ENCODE measurements at places on chromosomes 7 and 10.

GRCh38 chr7:128783143-128783861 is 7.7 kb upstream of the OPN1SW start:
- DNase-seq: peak; percentile 45

GRCh38 chr7:35825974-35826373 is 25.1 kb downstream of the SEPTIN7 start:
- DNase-seq: no peak

GRCh38 chr7:142280263-142280662 is 22.4 kb upstream of the PRSS58 start:
- no peak for DNase-seq

DNA sequence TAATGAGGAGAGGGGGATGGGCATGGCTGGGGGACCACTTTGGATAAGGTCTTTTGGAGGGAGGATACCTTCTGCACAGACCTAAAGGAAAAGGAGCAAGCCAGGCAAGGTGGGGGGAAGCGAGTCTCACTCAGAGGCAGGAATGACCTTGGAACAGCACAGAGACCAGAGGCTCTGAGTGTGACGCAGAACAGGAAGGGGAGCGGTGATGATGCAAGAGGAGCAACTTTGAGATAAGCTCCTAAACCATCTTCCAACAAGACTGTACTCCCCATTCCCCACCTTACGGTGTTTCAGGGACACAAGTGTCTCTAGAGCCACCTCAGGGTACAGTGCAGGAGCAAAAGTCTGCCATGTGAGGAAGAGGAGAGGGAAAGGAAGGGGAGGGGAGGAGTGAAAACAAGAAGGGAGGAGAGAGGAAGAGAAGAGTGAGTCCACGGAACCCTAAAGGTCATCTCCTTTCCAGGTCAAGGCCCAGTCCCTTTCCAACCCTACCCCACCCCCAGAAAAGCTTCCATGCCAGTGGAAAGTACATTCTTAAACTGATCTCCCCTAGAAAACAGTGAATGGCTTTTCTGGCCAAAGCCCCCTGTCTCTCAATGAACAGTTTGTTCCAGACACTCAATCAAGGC is 54.1 kb downstream of the JAZF1 start:
- no peak for DNase-seq

DNA sequence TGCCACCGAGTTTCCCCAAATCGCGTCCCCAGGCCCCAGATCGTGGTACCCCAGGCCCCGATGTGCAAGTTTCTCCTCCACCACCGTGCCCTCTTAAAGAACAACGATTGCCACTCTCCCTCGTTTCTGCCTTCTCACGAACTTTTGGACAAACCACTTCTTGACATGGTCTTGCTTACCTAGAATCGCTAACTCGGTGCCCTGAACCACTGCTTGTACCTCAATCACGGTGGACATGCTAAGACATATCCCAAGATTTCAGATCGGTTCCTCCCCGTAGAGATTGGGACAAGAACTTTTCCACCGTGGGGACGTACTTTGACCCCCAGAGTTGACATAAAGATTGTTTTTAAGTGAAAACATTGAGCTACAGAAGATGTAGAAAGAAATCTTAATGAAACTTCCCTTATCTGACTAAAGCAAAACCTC is 477 bp upstream of the ZC3HAV1 start:
- no peak for DNase-seq

DNA sequence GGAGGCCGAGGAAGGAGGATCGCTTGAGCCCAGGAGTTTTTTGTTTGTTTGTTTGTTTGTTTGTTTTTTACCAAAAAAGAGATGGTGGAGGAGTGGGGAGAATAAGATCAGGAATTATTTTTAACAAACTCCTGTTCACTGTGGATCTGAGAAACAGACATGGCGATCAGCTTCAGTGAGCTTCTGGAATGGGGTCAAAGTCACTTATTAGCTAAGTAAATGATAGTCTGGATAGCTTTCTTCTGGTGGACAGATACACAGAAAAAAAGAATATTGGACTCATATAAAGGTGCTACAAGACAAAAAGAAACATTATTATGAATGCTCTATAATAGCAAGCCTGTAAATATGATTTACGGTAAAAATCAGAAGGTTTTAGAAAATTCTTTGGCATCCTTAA is 85.1 kb downstream of the POU6F2 start:
- no peak for DNase-seq

DNA sequence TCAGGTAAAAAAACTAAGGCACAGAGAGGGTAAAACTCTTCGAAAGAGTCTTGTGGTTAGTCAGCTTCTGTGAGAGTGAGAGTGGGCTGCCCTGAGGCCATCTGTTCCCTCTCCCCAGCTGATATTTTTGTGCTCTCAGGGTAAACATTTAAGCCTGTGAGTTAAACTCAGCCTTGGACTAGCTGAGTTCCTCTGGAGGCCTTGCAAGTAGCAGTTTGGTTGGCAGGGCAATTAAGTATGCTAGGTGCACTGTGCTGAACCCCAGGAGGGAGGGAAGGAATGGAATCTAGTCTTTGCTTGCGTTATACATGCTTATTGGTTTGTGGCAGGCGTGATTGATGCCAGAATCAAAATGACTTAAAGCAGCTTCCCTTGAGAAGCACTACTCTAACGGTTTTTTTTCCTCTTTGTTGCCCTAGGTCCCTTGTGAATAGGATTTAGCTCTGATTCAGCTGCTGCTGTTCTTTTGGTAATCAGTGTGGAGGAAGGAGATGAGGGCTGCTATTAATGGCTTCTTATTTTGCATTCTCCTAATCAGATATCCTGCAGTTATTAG is 140.2 kb downstream of the AUTS2 start:
- peak; percentile 58 for DNase-seq

GRCh38 chr7:35762781-35763180 is 38.1 kb upstream of the SEPTIN7 start:
- DNase-seq: no peak

DNA sequence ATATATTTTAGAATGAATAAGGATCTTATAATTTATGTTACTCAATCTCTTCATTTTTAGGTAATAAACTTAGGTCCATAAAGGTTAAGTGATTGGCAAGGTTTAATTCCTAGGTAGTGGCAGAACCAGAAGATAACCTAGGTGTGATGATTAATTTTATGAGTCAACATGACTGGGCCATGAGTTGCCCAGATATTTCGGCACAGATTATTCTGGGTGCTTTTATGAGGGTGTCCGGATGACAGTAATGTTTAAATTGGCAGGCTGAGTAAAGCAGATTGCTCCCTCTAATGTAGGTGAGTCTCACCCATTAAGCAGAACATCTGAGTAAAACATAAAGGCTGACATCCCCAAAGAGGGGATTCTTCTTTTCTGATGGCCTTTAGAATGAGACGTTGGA is 1349.3 kb upstream of the CELF2 start:
- no peak for DNase-seq

- DNase-seq: no peak
These were observed 270.6 kb downstream of the AUTS2 start for GRCh38 chr7:69868921-69869320.

- DNase-seq: no peak
These were observed 190.1 kb downstream of the PRPF18 start for GRCh38 chr10:13776861-13777311.

GRCh38 chr7:24812305-24812945 is 55.2 kb upstream of the GSDME start:
- DNase-seq: no peak

- DNase-seq: no peak
These were observed 44.7 kb upstream of the AASS start for GRCh38 chr7:122188785-122189184.

- DNase-seq: no peak
These were observed 579.4 kb downstream of the GATA3 start for GRCh38 chr10:8633909-8634308.

- DNase-seq: no peak
These were observed 48.3 kb upstream of the CDC14C start for GRCh38 chr7:48876087-48876486.

- DNase-seq: no peak
These were observed 355.3 kb downstream of the ARL4A start for GRCh38 chr7:13042605-13043236.

- DNase-seq: peak; percentile 33
These were observed 222.0 kb downstream of the TWIST1 start for GRCh38 chr7:18895456-18895855.

DNA sequence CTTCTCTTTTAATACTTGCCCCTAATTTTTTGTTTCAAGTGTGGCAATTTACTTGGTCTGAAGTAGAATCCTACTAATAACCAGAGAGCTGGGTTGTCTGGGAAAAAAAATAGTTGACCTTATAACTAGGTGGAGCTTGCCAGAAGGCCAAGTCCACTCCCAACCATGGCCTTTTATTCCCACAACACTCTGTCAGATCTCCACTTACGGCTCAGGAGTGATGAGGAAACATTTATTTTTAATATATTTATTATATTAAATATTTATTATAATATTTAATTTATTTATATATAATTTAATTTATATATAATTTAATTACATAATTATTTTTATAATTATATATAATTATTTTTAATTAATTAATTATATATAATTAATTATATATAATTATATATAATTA is 58.8 kb downstream of the TSPAN12 start:
- no peak for DNase-seq

DNA sequence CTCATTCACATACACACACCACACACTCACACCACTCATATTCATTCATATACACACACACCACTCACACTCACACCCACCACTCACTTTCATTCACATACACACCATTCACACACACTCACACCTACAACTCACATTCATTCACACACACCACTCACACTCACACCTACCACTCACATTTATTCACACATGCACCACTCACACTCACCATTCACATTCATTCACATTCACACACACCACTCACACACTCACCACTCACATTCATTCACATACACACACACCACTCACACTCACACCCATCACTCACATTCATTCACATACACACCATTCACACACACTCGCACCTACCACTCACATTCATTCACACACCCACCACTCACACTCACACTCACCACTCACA is 25.4 kb upstream of the C10orf120 start:
- no peak for DNase-seq

GRCh38 chr7:5630670-5631069 is 150.8 kb downstream of the RNF216 start:
- no peak for DNase-seq

GRCh38 chr10:75717126-75717916 is 285.9 kb downstream of the LRMDA start:
- DNase-seq: no peak

DNA sequence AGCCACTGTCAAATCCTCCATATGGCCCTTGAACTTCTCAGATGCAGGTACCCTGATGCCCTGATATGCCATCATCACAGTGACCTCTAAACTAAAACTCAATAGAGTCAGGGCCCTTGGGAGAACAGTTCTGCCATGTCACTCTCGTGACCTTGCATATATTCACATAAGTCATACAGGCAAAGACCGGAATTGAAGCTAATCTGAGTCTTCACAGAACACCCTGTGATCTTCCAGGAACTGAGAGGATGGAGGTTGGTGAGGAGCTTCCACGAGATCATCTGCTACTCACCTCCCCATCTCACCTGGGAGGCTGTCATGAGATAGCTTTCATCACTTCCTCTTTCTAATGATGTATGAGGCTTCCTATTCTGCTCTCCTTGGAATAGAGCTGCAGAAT is 228.7 kb upstream of the CCDC6 start:
- DNase-seq: no peak

DNA sequence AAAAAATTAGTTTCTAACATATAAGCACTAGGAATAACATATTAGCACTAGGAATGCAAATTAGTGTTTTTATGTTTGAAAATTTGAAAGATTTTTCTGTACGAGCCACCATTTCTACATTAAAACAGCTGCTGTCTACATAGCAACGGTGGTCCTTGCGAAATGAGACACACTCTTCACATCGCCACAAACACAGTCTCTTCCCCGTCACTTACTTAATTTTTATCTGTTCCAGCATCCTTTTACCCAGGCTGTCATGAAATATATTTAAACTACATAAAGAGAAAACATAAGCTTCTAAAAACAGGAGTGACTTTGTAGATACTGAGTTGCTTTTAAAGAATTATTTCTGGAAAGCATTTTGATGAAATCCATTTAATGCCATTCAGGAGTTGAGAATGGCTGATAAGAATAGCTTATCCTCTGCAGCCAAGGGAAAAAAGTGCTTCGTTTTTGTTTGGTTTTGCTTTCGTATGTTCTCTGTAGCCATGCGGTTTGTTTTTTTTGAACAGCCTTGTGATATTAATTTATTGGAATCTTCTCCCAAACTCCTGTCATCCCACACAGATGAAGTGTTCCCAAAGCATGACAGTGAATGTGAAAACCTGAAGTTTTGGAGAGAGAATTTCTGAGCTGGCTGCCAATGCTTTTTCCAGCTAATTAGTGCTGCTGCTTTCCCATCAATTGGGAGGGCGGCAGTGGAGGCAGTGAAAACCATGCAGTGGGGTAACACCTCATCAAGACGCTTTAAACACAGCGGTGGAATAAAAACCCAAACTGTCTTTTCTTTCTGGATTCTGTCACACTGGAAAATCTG is 603.7 kb upstream of the ADARB2 start:
- DNase-seq: no peak

DNA sequence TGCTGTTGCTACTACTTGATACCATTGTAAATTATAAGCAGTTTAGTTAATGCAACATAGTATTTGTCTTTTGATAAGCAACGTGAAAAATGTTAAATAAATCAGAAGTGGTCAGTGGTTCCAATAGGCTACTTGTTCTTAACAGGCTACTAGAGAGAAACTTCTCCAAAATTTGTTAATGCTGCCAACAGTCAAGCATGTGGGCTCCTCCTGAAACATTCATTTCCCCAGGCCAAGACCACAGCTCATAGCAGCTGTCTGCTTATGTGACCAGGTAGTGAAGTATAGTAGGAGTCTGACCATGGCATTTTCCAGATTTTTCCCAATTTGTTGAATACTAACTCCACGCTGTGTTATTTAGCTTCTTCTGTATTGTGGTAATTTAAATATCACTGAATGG is 81.0 kb downstream of the CYP51A1 start:
- no peak for DNase-seq

DNA sequence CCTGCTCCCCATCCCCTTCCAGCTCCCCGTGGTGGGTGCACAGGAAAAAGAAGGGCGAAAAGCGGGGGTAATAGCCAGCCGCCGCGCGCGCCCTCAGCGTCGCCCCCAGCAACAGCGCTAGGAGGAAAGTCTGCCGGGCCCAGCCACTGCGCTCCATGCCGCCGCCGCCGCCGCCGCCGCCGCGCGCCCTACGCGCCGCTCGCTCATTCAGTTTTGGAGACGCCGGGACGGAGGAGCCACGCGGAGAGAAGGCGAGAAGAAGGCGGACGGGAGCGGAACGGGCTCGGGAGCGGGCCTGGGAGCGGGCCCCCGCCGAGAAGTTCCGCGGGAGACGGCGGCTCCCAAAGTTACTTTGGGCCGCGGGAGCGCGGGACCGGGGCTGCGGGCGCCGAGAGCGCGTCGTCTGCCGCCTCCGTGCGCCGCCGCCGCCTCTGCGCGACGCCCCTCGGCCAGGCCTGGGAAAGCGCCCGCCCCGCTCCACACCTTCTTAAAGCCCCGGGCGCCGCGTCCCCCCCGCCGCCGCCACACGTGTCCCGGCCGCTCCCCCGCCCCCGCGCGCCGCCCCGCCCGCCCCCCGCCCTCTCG is at the start of gene RELN:
Gene RELN (minus strand): TSS at position 459 of the 585 bp plus-strand sequence. CDS start 302 bp downstream, at position 157.
- no peak for DNase-seq

- no peak for DNase-seq
These were observed 204.1 kb downstream of the ZNF365 start for GRCh38 chr10:62578301-62578700.
